ENCODE measurements at places on chromosomes 7 and 10. TPM values are rescaled to one million over a fixed set of nuclear protein-coding genes. Genes with fewer than 3 reads are reported as not detected.

GRCh38 chr7:142188846-142189245 is 69.0 kb downstream of the PRSS58 start:
- DNase-seq = no peak

- DNase-seq = no peak
These were observed 10.6 kb upstream of the SUN1 start for GRCh38 chr7:821688-822087.

CHRM2 gene
- total RNA-seq = 0.81 TPM

DNA sequence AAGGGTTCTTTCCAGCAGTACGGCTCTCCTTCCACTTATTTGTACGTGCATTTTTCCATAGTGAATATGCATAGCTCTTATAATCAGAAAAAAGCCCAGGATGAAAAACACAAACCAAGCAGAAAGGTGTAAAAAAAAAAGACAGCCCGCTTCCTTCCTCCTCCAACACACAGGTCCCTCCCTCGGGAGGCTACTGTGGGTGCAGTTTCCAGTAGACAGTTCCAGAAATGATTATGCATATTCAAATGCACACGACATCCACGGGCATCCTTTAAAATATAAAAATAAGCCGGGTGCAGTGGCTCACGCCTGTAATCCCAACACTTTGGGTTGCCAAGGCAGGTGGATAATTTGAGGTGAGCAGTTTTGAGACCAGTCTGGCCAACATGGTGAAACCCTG is 59.9 kb downstream of the TNRC18 start:
- DNase-seq = no peak

- no peak for DNase-seq
These were observed 79.8 kb downstream of the SEM1 start for GRCh38 chr7:96629884-96630283.

DNA sequence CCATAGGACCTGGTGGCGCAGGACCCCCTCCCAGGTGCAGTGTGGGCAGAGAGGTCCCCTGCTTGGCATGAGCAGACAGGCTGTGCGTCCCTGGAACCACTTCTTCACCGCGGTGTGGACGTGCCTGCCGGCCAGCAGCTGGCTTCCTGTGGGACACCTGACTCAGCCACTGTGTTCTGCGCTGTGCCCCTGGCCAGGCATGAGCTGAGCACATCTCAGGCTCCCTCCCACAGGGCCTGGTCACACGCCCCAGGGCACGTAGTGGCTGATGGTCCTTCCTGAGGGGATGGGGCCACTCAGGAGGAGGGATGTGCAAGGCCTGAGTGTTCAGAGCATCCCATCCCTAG is 3.5 kb upstream of the DEPP1 start:
- DNase-seq = no peak
